ENCODE measurements at places on chromosomes 1 and 21. TPM values are rescaled to one million over a fixed set of nuclear protein-coding genes. Genes with fewer than 3 reads are reported as not detected.

The ELAPOR1 gene
- 0.11 TPM for total RNA-seq

The EGLN1 gene
- 532 TPM for total RNA-seq

The LIN28A gene
- total RNA-seq = not detected

The KCNE2 gene
- 0.42 TPM for total RNA-seq

The HTR1D gene
- not detected for total RNA-seq

DNA sequence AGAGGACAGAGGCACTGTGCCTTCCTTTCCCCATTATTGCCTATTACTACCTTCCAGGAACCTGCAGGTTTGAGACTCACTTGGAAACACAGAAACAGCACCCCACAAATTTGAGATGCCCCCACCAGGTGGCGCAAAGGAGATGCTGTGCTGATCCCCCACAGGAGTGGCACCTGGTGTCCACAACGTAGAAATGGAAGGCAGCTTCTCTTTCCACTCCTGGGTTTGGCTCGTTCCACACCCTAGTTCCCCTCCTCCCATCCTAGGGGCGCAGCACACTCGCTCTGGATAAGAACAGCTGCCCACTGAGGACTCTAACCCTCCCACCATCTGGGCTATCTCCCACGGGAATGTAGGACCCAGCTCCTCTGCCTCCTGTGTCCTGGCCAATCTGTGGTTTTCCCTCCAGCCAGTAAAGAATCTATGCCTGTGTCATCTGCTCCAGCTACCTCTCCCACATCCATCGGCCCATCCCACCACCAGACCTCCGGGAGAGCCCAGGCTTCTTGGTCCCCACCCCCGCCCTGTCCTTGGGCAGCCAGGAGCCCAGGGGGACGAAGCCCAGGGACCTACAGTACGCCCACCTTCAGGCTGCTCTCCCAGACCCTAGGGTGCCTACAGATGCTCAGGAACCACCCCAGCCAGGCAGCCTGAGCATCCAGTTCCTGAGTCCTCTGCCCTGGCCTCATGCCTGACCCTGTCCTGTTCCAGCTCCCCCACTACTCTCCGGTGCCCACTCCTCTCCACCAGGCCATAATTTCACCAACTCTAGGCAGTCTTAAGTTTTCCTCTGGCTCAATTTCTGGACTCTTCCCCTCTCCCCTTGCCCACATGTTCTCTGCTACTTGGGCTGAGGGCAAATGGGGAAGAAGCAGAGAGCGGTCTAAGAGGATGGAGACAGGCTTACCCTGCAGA, 549 bp downstream of the THBS3 start:
- no peaks in the 10 kb centered on the region for H3K27me3 ChIP-seq
- peak; percentile 86 for DNase-seq
- peak overlapping the region; percentile 100 for H3K4me3 ChIP-seq
- H3K27ac ChIP-seq = peak overlapping the region; percentile 99
- peaks cover 21% of the 10 kb centered on the region for H3K36me3 ChIP-seq
- H3K4me1 ChIP-seq = peaks cover 21% of the 10 kb centered on the region

DNA sequence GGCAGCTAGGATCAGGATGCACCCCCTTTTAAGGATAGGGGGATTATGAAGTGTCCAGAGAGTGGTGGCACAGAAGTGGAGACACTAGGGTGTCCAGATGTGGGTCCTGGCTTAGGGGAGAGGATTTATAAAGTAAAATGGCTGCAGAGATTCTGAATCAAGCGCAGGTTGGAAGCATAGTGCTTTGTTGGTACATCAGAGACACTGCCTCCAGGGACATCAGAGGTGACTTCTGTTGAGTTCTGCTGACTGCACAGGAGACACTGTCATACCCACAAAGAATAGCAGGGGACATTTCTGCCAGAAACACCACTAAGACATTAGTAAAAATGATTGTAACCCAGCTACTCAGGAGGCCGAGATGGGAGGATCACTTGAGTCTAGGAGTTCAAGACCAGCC, 16.4 kb downstream of the GPR137B start:
- no peak for DNase-seq
- no peak overlapping the region for H3K27ac ChIP-seq
- no peaks in the 10 kb centered on the region for H3K36me3 ChIP-seq
- no peaks in the 10 kb centered on the region for H3K4me1 ChIP-seq

DNA sequence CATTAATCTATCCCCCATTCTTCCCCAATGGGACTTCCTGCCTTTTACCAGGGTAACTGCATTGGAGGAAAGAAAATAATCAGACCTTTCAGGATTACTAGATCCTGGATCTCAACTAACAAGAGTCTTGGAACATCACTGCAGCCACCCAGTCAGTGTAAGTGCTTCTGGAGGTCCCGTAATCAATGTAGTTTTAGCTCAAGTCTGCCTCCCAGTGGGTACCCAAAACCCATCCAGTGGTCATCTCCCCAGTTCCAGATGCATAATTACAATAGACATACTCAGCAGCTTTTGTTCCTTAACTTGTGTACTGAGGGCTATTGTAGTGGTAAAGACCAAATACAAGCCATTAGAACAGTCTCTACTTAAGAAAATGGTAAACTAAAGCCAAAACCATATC, 319.1 kb downstream of the GPATCH2 start:
- H3K27ac ChIP-seq = no peak overlapping the region
- H3K36me3 ChIP-seq = no peaks in the 10 kb centered on the region
- DNase-seq = no peak
- no peak overlapping the region for H3K4me3 ChIP-seq
- H3K27me3 ChIP-seq = no peaks in the 10 kb centered on the region

- peak overlapping the region; percentile 54 for H3K27ac ChIP-seq
- H3K27me3 ChIP-seq = no peaks in the 10 kb centered on the region
- no peak for DNase-seq
- peaks cover 3% of the 10 kb centered on the region for H3K36me3 ChIP-seq
- H3K4me1 ChIP-seq = no peaks in the 10 kb centered on the region
- H3K4me3 ChIP-seq = no peak overlapping the region
These were observed 38.1 kb upstream of the PTCH2 start for GRCh38 chr1:44881011-44881632.

DNA sequence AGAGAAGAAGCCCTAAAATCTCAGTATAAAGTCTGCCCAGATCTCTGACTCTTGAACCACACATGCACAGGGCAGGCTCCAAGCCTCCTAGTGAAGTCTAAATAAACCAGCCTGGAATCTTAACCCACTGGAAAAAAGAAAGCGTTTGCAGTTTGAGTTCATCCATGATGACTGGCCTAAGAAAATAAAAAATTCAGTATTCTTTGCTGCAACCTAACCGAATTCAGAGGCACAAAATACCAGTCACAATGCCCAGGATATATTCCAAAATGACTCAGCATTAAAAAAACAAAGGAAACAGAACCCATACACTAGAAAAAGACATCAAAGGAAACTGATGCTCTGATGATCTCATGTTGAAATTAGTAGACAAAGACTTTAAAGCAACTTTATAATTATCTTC, 269.2 kb downstream of the SDCCAG8 start:
- peaks cover 5% of the 10 kb centered on the region for H3K36me3 ChIP-seq
- H3K27ac ChIP-seq = no peak overlapping the region
- H3K27me3 ChIP-seq = no peaks in the 10 kb centered on the region
- H3K4me1 ChIP-seq = no peaks in the 10 kb centered on the region
- H3K4me3 ChIP-seq = no peak overlapping the region

- no peaks in the 10 kb centered on the region for H3K4me1 ChIP-seq
- no peak overlapping the region for H3K27ac ChIP-seq
- no peaks in the 10 kb centered on the region for H3K36me3 ChIP-seq
- H3K27me3 ChIP-seq = peaks cover 40% of the 10 kb centered on the region
- no peak overlapping the region for H3K4me3 ChIP-seq
These were observed 251.6 kb upstream of the CSF3R start for GRCh38 chr1:36734356-36734755.

DNA sequence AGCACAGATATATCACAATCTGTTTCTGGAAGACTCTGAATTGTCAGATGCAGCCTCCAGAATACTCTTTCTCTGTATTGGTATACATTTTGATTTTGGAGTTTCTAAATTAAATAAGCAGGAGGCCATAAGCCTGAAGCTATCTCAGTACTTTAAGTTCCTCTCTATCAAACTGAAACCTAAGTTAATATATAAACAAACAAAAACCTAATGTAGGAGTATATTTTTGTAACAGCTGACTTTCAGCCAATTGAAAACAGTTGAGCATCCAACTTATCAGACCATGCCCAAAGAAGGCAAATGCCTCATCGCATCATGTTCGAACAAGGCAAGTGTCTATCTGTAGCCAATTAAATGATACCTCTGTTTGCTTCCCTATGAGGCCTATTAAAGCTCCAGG, 1054.4 kb downstream of the AMY1C start:
- no peak overlapping the region for H3K4me3 ChIP-seq
- no peaks in the 10 kb centered on the region for H3K27me3 ChIP-seq
- no peak for DNase-seq
- no peaks in the 10 kb centered on the region for H3K36me3 ChIP-seq
- no peaks in the 10 kb centered on the region for H3K4me1 ChIP-seq
- no peak overlapping the region for H3K27ac ChIP-seq

- no peak overlapping the region for H3K4me3 ChIP-seq
- H3K27ac ChIP-seq = no peak overlapping the region
- no peaks in the 10 kb centered on the region for H3K27me3 ChIP-seq
- DNase-seq = peak; percentile 71
These were observed 1.1 kb upstream of the MARCKSL1 start for GRCh38 chr1:32336963-32337675.

DNA sequence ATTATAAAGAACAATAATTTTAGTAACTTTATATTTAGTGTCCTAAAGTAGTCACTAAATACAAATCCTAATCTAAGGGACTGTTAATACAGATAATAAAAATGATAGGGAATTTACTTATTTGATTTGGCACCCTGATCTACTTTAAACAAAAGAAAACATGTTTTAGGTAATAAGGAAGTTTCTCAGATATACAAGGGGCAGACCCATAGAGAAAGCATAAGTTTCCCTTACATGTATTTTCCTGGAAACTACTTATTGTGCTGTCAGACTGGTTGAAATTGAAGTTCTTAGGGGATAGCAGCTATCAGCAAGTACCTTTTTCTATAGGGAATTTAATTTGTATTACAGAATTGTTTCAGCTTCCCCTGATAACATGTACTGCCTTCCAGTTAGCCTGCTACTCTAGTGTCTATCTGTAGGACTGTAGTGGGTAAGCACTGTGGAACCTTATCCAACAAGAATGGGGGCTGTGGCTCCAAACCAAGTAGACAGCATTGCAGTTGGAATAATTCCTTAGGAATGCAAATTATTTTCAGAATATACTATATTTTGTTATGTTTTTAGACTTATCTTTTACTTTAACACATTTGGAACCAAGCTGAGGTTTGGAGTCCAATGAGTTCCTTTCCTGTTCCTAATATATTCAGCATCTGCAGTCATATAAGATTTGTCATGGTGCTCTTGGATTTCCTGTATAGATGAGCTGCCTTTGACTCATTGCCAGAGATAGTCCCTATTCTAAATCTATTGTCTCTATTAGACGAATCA, 14.7 kb downstream of the MSH4 start:
- no peak overlapping the region for H3K27ac ChIP-seq
- H3K4me3 ChIP-seq = no peak overlapping the region
- no peaks in the 10 kb centered on the region for H3K4me1 ChIP-seq

DNA sequence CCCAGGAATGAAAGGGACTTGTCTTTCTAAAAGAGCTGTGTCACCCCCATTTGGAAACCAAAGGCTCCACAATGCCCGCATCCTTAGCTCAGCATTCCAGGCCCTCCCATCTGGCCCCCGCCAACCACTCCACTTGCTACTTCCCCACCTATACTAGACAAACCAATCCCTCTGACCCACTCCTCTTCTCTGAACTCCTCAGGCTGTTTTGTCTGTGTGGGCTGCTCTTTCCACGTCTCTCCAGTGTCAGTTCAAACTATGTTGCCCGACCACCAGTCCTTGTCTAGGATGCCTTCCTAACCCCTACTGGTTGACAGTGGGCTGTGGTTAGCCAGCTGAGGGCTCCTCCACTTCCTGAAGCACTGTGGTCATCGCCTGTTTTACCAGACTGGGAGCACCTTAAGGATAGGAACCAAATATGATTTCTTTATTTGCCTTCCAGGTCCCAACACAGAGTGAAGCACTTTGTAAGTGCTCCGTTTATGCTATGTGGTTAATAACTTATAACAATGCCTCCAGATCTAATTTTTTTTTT, 8.1 kb upstream of the COA7 start:
- DNase-seq = no peak
- H3K27ac ChIP-seq = peak overlapping the region; percentile 74
- H3K36me3 ChIP-seq = no peaks in the 10 kb centered on the region
- no peaks in the 10 kb centered on the region for H3K27me3 ChIP-seq

- no peak overlapping the region for H3K4me3 ChIP-seq
- H3K4me1 ChIP-seq = no peaks in the 10 kb centered on the region
- no peaks in the 10 kb centered on the region for H3K36me3 ChIP-seq
- peaks cover 22% of the 10 kb centered on the region for H3K27me3 ChIP-seq
These were observed 156.4 kb upstream of the COL6A1 start for GRCh38 chr21:45825219-45825618.

- no peak overlapping the region for H3K27ac ChIP-seq
- no peak for DNase-seq
- H3K36me3 ChIP-seq = no peaks in the 10 kb centered on the region
- H3K27me3 ChIP-seq = no peaks in the 10 kb centered on the region
- H3K4me1 ChIP-seq = no peaks in the 10 kb centered on the region
- no peak overlapping the region for H3K4me3 ChIP-seq
These were observed 8.3 kb downstream of the SLAMF1 start for GRCh38 chr1:160638540-160638857.

- DNase-seq = no peak
- no peak overlapping the region for H3K4me3 ChIP-seq
- no peaks in the 10 kb centered on the region for H3K4me1 ChIP-seq
- no peak overlapping the region for H3K27ac ChIP-seq
- H3K27me3 ChIP-seq = no peaks in the 10 kb centered on the region
- no peaks in the 10 kb centered on the region for H3K36me3 ChIP-seq
These were observed 27.9 kb upstream of the PRRC2C start for GRCh38 chr1:171457412-171457811.

GRCh38 chr1:109148987-109149561, 35.2 kb downstream of the ELAPOR1 start:
- H3K4me3 ChIP-seq = no peak overlapping the region
- H3K4me1 ChIP-seq = peaks cover 27% of the 10 kb centered on the region
- peak overlapping the region; percentile 87 for H3K27ac ChIP-seq
- no peaks in the 10 kb centered on the region for H3K36me3 ChIP-seq
- no peak for DNase-seq

DNA sequence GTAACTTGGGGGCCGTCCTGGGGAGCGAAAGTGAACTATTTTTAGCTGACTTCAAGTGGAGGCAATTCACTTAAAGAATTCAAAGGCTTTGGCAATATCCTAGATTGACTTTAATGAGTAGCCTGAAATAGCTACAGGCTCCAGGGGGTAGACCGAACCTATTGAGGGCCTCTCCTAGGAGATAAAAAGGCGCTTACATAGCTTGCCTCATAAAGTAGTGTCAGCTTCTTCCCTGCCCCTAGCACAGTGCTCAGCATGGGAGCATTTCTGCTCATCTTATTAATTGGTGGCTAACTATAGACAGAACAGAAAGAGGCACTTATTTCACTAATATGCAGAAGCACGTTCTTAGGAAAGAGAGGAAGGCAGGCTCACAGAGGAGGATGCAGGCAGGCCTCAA, 12.3 kb upstream of the CTNNBIP1 start:
- no peaks in the 10 kb centered on the region for H3K36me3 ChIP-seq
- no peaks in the 10 kb centered on the region for H3K4me1 ChIP-seq
- H3K4me3 ChIP-seq = no peak overlapping the region

GRCh38 chr1:58883888-58884482, 100.1 kb upstream of the JUN start:
- H3K27me3 ChIP-seq = no peaks in the 10 kb centered on the region
- no peak overlapping the region for H3K4me3 ChIP-seq
- H3K36me3 ChIP-seq = no peaks in the 10 kb centered on the region
- H3K4me1 ChIP-seq = peaks cover 64% of the 10 kb centered on the region
- DNase-seq = no peak

GRCh38 chr1:118588566-118588965, 399.6 kb downstream of the TBX15 start:
- no peak overlapping the region for H3K4me3 ChIP-seq
- H3K4me1 ChIP-seq = no peaks in the 10 kb centered on the region

GRCh38 chr21:18006691-18007090, 187.5 kb upstream of the C21orf91 start:
- no peak overlapping the region for H3K4me3 ChIP-seq
- H3K4me1 ChIP-seq = no peaks in the 10 kb centered on the region
- H3K27ac ChIP-seq = no peak overlapping the region
- no peak for DNase-seq

All from psoas muscle (tissue), 8 donors.